IPS DF 19.7 (cell line): ENCODE measurements at places on chromosomes 6 and 20.

DNA sequence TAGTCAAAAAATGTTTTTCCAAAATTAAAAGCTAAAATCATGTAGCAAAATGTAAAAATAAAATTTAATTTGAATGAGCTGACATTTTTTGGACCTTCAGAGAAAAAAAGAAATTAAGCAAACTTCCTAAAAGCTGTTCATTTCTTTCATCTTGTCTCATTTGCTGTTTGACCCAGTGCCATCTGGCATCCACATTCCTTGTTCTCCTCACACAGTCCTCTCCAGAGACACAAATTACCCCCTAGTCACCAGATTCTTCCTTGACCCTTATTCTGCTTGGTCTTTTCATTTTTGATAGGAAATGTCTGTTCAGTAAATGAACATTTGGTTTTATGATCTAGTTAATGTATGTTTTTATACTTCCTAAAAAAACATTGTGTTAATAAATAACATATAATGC lies 55.2 kb downstream of the HDDC2 start:
- DNase-seq = no peak

GRCh38 chr6:130765181-130765727 lies 62.0 kb upstream of the SMLR1 start:
- no peak for DNase-seq

DNA sequence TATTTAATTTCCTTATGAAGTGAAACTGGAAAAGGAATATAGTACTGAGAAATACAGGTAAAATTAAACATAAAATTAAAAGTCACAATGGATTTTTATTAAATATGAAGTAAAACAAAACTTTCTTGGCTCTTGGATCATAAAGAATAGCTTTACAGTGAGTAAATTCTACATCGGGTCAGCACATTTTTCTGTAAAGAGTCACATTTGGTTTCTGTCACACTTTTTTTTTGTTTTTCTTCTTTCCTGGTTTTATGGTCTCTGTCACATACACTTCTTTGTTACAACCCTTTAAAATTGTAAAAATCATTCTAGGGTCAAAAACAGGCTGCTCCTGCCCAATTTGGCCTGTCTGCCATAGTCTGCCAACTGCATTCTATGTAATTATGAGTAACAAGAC lies 254.4 kb upstream of the POU3F2 start:
- DNase-seq = no peak

DNA sequence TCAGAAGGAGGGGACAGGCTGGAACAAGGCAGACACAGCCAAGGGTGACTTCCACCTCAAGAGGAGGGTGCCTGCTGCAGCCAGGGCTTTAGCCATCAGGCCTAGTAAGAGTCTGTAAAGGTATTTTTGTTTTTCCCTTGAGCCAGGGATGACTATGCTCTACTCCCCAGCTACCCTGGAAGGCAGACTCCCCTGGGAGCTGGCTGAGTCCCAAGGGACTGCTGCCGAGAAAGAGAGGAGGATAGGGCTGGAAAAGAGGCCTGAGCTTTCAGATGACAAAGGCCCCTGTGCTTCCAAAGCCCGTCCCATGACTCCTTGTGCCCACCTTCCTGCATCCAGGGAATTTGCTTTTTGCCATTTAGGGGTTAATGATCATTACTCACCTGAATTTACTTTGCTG lies 14.0 kb upstream of the GSTA4 start:
- no peak for DNase-seq

GRCh38 chr20:24779946-24780345 lies 169.1 kb upstream of the CST7 start:
- no peak for DNase-seq

GRCh38 chr6:33705268-33705885 lies 6.1 kb downstream of the UQCC2 start:
- DNase-seq = no peak

DNA sequence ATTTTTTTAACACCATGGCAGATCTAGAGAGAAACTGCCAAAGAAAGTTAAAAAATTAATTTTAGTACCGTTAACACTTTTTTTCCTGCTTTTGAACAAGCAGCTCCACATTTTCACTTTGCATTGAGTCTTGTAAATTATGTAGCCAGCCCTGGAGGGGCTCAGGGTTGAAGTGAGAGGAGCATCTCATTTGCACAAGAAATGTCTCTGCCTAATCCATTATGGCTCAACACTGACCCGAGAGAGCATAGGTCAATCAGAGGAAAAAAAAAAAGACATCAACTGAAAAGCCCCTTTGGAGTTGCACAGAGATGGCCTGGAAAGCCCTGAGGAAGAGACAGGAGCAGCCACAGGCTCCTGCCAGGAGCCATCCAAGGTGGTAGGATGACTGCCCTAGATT lies 4.3 kb upstream of the SLPI start:
- DNase-seq = no peak

DNA sequence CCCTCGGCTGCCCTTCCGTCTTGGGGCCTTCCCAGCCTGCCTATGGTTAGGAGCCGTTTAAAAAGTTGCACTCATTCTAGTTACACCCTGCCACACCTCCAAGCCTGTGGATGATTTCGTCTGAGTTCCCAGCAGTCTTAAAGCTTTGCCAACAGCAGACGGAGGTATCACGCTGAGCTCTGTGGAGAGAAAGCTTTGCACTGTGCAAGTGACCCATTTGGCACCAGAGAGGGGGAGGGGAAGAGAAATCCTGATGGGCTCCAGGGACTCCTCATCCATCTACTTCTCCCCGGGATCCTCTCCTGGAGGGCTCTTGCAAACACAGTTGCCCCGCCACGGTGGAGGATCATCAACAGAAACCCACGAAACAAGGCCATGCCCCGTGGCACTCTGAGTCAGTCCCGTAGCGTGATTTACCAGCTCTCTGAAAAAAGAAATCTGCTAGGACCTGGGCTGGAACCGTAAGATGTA lies 98.8 kb upstream of the CITED2 start:
- DNase-seq = no peak

DNA sequence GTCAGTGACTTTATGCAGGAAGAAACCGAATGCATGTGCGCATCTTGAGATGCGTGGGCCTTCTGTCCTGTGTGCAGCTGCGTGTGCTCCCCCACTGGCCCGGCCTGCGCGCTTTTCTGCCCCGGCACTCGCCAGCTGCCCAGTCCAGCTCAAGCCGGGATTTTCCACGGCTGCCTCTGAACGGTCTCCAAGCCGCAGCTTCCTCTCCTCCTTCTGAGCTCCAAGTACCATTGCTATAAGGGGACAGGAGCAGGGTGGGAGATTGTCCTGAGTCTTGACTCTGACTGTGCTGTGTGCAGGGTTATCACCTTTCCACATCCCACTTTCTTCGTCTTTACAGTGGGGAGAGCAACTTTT lies 302.8 kb downstream of the THBS2 start:
- no peak for DNase-seq

GRCh38 chr6:157181649-157182048 lies 141.7 kb downstream of the TMEM242 start:
- no peak for DNase-seq

DNA sequence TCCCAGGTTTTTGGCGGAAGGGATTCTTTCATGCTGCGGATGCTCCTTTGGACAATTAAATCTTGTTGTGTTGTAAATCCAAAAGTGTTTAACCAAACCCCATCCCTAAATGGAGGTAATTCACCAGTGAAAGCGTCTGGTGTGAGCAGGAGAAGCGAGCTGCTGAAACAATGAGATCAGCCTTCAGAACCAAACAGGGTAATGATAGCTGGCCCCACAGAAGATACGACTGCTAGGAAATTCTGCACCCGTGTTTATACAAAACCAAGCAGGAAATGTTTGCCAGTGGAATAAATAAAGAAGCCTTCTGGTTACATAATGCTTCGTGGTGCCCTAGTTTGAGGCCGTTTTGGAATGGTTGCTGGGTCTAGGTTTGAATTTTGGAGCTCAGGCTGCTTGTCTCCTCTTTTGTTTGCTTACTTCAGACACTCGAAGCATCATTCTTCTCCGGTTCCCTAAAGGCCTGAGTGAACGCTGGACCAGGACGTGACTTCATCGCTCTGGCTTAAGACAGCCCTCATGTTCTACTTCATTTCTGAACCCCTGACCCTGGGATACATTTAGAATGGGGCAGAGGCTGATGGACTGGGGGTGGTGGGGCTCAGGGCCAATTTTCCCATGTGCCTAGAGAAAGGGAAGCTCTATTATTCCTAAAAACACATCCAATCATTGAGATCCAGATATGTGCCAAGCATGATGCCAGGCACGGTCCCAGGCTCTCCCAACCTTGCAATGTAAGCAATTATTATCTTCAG lies 61.6 kb upstream of the JAG1 start:
- no peak for DNase-seq

GRCh38 chr6:106513808-106514582 lies 115.3 kb downstream of the RTN4IP1 start:
- DNase-seq = no peak
